ENCODE measurements at places on chromosomes 7 and 10.

- DNase-seq, result no peak
Measured at GRCh38 chr7:3238525-3239210, 62.4 kb upstream of the SDK1 start.

GRCh38 chr10:125257521-125258108 is 97.3 kb upstream of the CTBP2 start:
- no peak for DNase-seq

DNA sequence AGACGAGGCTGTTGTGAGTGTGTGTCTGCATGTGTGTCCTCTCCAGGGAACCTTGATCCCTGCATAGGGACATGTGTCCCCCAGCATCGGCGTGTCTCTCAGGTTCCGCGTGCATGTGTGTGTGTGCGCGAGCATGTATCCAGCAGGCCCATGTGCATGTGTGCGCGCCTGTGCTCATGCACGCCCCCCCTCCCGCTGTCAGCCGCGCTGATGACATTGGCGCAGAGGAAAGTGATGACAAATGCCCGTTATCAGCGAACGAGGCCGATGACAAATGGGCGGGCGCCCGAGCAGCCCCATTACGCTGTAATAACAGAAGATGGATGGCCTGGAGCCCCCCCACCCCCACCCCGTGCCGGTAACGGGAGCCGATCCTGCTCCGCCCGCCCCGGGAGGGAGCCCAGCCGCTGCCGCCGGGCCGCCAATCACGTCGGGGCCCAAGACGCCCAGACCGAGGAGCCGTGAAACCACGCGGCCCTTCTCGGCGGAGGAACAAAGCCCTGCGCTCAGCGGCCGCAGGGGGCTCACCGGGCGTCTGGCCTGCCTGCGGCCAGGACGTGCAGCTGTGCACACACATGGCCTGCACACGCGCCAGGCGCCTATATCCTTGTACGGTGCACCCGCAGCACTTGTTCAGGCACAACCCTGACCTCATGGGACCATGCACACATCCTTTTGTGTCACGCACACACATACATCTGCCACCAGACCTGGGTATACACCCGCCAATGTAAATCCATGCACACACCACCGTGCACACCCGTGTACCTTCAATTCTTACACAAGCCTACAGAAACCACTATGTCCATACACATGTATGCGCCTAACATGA is 21.5 kb downstream of the POLL start:
- no peak for DNase-seq

- DNase-seq, result peak; percentile 64
Measured at GRCh38 chr7:95723583-95724180, 48.7 kb upstream of the DYNC1I1 start.

- no peak for DNase-seq
Measured at GRCh38 chr10:97412891-97413304, 11.8 kb upstream of the RRP12 start.

DNA sequence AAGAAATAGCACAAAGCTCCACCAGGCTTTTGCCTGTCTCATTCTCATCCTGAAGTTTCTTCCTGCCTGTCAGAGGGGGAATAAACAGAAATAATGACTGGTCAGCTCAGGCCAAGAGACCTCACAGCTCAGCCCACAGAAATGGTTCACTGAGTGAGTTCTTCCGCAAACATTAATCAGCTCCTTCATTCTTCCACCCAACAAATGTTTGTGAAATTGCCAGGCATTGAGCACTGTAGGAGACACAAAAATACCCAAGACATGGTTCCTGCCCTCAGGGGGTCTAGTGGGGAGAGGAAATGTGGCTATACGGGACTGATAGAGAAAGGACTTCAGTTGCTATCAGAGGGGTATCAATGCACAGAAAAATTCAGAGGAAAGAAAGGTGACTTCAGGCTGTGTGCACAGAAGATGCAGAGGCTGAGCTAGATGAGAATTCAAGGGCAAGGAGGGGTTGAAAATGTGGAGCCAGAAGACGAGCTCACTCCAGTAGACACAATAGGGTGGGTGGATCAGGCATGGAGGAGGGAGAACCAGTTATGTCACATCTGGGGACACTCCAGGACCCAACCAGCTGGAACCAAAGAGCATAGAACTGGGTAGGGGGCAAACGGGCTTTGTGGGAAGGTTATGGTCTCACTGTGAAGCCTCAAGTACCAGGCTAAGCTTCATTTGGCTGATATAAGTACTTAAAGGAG is 20.9 kb downstream of the MYOF start:
- DNase-seq, result no peak

- peak; percentile 63 for DNase-seq
Measured at GRCh38 chr10:59654007-59654406, 55.6 kb downstream of the SLC16A9 start.

DNA sequence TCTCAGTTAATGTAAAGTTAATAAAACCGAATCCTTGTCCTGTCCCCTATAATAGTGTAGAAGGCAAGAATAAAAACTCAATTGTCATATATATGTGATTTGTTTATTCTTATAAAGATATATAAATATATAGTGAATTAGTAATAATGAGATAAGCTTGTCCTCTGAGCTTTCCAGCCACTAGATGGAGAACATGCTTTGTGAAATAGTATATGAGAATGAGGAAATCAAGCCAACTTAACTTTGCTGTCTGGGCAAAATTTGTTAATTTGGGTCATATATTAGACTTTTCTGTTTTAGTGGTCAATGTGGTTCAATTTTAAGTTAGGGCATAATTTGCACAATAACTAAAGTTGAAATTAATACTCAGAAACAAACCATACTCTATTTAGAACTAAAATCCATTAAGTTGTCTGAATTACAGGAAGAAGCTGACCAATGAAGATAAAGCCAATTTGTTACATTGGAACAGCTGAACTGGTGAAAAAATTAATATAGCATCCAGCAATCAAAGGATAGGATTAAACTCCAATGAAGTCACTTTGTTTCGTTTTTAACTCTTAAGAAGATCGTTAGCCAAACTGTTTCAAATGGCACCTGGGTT is 595.0 kb downstream of the ARL4A start:
- DNase-seq, result peak; percentile 34

- no peak for DNase-seq
Measured at GRCh38 chr10:59896191-59896590, 10.2 kb downstream of the CCDC6 start.

DNA sequence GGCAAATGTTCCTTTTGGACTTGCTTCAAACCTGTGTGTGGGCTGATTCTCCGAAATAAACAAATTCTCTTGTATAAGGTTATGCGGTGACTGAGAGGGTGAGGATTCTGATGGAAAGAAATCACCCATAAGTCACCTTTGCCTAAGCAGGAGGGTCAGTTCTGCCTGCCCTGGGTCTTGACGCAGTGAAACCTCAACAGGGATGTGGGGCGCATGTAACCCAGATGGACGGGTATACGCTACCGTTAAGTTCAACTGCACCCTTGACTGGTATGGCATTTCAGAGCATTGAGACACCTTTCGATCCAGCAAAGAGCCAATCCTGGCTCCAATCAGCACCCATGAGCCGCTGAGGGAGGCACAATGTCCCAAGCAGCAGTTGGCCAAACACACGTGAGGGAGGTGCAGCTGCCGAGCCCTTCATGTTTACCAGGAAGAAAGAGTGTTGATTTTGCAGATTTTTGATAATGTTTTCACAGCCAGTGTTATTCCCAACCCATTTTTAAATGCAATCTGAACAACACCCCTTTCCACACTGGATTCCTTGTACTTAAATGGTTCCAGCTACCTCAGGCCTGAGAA is 48.1 kb downstream of the SORBS1 start:
- no peak for DNase-seq

GRCh38 chr10:35331894-35332640 is 4.2 kb upstream of the CCNY start:
- DNase-seq, result peak; percentile 35

- no peak for DNase-seq
Measured at GRCh38 chr7:151384776-151385625, 24.8 kb downstream of the WDR86 start.

GRCh38 chr10:89037096-89037495 is 46.5 kb downstream of the FAS start:
- no peak for DNase-seq

DNA sequence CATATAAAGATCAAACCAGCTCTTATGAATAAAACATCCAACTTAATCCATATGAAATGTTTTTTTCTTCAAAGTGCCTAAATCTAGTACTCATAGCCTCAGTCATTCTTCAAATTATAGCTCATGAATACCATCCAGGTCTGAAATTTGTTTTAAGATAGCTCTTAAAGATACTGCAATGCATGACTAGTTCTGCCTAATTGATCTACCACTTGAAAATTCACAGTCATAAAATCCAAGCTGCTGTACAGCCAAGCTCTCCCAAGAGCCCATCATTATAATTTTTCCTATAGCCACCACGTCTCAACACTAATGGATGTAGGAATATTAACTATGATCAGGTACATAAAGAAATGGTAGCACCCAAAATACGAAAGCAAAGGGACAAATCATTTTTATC is 87.9 kb upstream of the RNF148 start:
- no peak for DNase-seq

DNA sequence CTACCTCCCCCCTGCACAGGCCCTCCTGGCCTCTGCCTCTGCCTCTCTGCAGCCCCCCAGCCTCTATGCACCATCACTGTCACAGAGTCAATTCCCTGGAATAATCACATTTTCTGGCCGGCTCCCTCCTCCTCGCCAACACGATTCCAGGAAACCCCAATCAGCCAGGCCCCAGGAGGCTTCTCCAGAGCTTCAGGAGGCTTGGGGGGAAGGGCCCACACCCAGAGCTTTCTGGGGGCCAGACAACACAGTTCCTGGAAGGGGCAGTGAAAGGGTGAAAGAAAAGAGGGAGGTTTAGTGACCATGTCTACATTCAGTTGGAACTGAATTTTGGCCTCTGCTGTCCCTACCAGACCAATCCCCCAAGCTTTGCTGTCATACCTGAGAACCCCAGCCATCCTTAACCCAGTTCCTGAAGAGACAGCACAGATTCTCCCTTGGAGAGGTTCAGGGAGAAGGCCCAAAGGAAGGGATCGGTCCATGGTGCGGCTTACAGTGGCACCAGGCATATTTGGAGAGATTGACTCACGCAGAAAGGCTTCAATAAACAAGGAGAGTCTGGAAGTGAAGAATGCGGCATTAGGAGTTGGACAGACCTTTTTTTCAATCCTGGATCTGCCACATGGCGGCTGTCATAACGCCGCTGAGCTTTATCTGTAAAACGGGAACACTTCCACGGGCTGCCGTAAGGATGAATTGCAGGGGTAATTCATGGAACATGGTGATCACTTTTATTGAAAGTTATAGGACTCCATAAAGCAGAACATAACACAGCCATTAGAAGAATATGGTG is 89.0 kb downstream of the NEURL1 start:
- no peak for DNase-seq

- DNase-seq, result no peak
Measured at GRCh38 chr10:112663234-112664125, 216.5 kb downstream of the VTI1A start.

DNA sequence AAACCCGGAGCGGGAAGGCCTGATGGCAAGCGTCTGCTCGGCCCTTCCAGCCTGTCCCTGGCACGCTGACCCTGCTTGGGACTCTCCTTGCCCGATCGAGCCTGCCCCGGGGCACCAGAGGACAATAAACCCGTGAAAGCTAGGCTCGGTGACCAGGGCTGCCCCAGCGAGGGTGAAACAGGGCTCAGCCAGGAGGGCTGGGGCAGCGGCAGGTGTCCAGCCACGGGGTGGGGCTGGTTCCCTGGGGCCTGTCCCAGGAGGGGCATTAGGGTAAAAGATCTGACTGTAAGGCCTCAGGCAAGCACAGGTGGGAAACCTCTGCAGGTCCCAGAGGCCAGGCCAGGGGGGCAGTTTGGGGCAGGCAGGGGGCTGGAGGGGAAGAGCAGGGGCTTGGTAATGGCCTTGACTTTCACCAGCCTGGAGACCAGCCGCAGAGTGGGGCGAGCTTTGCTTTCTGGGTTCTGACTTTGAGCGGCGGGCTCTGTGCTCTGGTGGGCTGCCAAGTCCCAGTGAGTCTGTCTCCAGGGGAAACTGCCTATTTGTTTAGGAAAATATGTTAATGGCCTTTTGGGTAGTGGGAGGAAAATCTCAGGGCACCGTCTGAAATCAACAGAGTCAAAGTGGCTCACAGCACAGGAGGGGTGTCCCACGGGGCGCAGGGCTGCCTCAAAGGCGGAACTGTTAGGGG is 68.2 kb upstream of the INPP5A start:
- DNase-seq, result no peak

- DNase-seq, result no peak
Measured at GRCh38 chr10:88198023-88198422, 334.6 kb downstream of the PTEN start.

GRCh38 chr10:78448994-78449418 is 415.3 kb downstream of the RPS24 start:
- peak; percentile 18 for DNase-seq

GRCh38 chr7:154371424-154371823 is 319.2 kb downstream of the DPP6 start:
- DNase-seq, result no peak

GRCh38 chr7:87413029-87413428 is 62.5 kb downstream of the ABCB4 start:
- DNase-seq, result no peak

DNA sequence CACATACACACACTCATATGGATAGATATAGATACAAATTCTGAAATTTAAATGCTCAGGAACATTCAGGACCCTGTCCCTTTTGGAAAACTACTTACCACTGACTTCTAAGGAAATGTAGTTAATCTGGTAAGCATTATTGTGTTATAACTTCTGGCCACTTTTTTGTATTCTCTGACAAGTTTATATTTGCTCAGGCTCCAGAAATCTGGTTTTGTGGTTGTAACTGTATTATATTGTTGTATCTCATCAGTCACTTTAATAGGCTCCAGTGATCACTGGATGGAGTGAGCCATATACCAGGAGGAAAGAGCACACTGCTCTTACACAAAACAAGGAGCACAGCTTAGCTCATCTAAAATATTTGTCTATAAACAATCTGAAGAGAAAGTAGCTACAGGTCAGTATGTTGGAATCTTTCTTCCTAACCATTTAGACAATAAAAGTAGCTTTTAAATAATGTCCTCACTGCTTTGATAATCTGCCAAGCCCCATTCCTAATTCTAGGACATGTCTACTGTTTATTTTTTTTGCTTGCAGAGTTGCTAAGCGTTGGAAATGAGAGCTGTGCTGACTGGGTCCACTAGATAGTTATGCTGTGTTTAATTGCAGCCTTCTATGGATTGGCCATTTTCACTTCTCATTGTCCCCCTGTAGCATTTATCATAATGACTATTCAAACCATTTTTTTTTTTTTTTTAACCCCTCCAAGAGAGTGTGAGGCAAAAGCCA is 43.8 kb downstream of the SMNDC1 start:
- no peak for DNase-seq

All from NB4 (cell line).